CD4-positive, alpha-beta T cell treated with Interleukin-17A for 1 hour (primary cell): ENCODE measurements at places on chromosomes 5 and 9.

DNA sequence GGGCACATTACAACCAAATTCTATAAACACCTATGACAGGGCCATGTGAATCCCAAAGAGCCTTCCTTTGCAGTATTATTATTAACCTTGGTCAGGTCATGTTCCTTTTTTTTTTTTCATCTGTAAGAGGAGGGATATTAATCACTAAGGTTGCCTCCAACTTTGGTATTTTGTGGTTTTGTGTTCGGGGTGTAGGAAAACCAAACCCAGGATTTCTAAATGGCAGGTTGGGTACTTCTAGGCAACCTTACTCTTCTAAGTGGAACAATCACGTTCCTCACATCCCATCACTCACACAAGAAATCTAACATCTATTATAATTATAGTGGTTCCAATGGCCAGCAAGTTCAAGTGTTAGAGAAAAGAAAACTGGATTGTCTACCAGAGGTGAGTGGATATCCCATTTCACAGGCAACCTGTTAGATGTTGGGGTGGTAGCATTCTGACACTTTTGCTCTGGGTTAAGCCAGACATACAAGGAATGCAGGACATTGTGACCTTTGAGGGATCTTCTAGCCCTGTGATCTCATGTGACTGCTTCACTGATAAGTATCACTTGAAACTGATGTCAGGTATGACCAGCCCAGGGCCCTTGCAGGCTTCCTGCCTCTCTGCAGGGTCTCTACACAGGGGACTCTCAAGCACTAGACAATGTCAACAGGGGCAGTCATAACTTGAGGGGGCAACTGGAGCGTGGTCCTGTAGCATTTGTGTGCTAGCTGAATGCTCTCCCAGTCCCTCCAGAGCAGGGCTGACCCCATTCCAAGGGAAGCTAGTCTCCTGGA lies 126.2 kb upstream of the VLDLR start:
- no peak for DNase-seq

- DNase-seq: no peak
These were observed 138.8 kb downstream of the PIK3R1 start for GRCh38 chr5:68354315-68354714.

- no peak for DNase-seq
These were observed 179.7 kb upstream of the ISL1 start for GRCh38 chr5:51203598-51203997.

- no peak for DNase-seq
These were observed 236.6 kb downstream of the GADD45G start for GRCh38 chr9:89841456-89841855.

DNA sequence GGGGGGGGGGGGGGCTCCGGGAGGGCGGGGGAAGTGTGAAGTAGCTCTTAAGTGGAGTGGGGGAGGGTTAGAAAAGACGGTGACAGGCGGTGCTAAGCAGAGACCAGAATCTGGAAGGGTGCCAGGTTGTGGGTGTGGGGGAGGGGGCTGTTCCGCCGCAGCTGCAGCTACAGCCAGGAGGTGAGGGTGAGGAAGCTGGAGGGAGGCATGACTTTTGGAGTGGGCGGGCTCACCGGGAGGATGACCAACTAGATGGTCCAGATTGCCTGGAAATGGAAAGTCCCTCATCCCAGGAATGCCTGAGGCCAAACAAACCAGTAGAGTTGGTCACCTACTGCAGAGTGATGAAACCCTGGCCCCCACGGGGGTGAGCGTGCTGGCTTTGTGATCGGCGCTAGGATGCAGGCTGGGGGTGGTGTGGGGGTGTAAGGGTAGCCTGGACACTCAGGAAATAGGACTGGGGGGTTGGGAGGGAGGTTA lies 158.1 kb upstream of the SHB start:
- peak; percentile 73 for DNase-seq

GRCh38 chr5:24817966-24818365 lies 173.2 kb upstream of the CDH10 start:
- DNase-seq: no peak

- DNase-seq: no peak
These were observed 99.4 kb upstream of the CTNND2 start for GRCh38 chr5:12003680-12004079.

DNA sequence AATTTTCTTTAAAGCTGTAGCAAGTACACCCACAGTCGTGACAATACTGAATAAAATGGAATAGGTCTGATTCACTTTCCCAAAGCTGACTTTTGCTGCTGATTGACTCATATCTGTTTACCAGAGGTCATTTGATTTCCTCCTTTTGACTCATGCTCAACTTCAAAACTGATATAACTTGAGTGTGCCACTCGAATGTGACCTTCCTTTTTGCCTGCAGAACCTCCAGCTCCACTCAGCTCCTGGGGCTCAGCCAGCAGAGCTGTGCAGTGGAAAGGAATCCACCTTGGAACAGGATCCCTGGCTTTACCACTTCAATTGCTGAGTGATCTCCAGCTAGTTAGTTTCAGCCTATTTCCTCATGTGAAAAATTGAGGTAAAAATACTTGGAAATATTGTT lies 84.1 kb downstream of the FEM1C start:
- DNase-seq: no peak

DNA sequence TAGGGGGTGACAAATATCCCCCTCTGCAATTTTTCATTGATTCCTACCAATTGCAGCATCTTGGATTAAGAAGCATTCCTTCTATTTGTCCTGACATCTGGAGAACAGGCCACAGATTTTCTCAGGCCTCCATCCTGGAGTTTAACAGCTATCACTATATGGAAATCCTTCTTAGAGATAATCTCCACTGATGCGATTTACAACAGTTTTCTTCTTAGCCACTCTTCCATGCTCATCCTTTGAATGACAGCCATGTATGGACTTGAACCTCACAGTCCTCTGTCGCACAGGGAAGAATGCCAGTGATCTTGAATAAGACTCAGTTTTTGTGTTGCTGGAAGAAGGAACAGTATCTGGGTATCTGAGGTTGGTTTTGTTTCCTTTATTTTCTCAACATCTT lies 73.2 kb downstream of the PGM5 start:
- DNase-seq: no peak

DNA sequence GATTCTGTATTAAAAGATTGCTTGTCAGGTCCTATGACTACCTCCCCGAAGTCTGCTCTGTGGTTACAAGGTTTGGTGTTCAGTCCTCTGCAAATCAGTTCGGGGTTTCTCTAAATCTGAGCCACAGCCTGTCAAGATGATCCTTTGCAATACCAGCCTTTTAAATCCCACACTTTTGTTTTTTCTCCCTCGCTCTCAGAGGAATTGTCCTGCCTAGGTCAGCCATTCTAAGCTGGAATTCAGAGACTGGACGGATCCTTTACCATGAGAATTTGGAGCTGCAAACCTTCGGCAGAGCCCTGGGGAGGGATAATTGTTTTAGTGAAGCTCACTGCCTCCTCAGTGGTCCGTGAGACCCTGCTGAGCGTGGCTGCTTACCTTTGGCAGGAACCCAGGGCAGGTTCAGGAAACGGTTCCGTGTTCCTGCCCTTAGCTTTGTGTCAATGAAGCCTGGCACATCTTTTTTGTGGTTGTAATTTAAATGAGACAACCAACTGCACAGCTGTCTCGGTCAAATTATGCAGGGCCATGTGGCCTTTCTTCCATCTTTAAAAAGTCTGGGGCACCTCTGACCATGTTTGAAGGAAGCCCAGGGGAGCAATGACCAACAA lies 47.2 kb downstream of the EBF1 start:
- no peak for DNase-seq

DNA sequence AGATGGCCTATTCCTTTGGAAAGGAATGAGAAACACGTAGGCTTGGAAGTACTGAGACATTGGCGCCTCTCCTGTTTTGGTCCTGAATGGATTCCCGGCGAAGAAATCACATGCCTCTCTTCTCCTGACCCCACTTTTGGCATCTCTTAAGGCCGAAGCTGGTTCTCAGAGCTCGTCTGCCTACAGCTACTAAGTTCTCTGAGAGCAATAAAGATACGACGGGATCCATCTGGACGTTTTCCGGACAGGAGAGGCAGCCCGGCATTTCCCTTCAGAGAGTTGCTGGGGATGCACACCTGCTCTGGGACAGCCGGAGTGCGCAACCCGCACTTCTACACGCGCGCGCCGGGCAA lies 336.8 kb upstream of the PUM3 start:
- no peak for DNase-seq

DNA sequence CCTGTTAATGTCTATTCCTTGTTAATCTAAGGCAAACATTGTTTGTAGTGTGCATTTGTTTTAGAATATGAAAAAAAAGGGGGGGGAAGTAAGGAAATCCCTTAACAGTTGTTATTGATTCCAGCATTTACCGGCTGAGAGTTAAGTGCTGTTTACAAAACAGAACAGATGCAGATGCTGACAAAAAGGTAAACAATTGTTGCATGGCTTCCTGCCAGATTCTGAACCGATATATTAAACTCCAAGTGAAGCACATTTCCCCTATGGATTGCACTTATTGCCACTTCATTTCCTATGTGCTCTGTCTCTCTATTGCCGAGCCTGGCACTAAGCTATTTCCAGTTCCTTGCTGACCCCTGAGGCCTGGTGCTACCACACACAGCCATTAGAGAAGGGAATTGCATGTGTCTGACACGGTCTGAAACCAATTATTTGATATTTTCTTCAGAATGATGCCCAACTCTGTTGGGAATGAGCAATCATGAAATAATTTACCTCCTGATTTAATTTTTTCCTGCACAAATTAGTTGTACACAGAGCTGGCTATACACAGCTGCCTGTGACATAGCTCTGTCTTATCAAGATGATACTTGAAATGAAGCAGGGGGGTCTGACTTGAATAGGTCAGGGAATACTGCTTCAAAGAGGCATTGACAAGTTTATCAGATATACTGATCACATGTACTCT lies 109.8 kb downstream of the KIAA0825 start:
- no peak for DNase-seq

- peak; percentile 16 for DNase-seq
These were observed 117.8 kb upstream of the SARDH start for GRCh38 chr9:133855802-133856521.

GRCh38 chr9:563200-563599 lies 278.3 kb upstream of the DMRT1 start:
- DNase-seq: no peak

GRCh38 chr5:173759691-173760090 lies 128.5 kb upstream of the CPEB4 start:
- no peak for DNase-seq

DNA sequence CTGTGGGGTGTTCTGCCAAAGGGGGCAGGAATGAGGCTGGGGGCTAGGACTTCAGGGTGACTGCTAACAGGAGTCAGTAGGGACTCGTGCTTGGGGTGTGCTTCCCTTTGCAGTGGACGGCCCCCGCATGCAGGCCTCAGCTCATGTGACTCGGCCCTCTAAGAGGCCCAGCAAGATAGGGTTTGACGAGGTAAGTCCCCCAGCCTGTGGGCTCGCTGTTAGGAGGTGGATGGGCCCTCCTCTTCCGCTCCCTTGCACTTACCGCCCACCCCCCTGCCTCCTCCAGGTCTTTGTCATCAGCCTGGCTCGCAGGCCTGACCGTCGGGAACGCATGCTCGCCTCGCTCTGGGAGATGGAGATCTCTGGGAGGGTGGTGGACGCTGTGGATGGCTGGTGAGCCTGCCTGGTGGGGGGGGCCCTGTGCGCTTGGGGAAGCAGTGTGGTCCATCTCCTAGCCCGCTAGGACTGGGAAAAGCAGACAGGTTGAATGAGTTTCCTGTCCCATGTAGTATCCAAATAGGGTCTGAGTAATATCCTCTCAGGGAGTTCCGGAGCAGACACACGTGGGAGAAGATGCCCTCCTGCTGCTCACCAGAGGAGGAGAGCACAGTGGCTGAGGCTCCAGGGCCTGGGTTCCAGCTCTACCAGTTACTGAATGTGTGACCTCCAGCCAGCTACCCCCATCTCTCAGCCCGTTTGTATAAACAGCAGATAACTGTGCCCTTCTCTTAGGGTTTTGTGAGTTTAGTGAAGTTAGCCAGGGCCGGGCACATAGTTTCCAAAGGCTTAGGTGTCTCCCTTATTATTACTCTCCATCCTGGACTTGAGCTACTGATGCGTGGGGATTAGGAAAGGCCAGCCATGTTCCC lies 8.2 kb downstream of the CERCAM start:
- no peak for DNase-seq

GRCh38 chr9:104984948-104985347 lies 57.0 kb upstream of the ABCA1 start:
- no peak for DNase-seq

- no peak for DNase-seq
These were observed 49.6 kb downstream of the DOCK8 start for GRCh38 chr9:264231-264630.

DNA sequence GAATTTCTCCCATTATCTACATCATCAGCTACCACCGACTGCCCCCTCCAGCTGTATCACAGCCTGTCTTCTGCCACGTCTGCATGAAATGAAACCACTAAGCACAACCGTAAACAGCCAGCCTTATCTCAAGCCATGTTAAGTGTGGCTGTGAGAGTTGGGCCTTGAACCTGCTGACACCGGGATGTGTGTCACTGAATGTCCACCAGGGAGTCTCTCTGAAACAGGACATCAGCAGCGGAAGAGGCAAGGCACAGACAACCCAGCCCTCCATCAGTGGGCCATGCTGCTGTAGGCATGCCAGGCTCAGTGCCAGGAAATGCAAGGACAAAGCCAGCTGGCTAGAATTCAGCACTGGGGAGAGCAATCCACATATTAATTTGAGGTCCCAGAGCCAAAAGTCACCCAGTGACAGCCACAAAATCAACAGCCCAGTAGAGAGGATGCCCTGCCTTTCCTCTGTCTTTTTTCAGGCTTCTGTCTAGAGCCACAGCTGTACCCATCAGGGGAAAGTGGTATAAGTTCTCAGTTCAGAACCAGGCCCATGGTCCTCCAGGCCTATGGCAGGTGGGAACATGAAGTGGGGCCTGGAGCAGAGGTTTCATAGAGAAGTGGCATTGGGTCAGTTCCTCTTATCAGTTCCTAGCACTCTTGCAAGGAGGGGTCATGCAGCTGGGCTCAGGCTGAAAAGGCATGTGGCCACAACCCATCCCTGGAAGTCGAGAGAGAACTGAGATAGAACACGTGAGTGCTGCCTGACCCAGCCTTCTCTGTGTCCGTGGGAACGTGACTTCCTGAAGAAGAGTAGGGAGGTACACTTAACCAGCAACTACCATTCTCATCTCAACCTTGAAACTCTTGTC lies 199.4 kb downstream of the ESM1 start:
- DNase-seq: peak; percentile 24

- no peak for DNase-seq
These were observed 1051.3 kb upstream of the DMAC1 start for GRCh38 chr9:8850914-8851313.

GRCh38 chr9:136171009-136171800 lies 33.7 kb downstream of the LHX3 start:
- DNase-seq: no peak

GRCh38 chr5:17022296-17022695 lies 86.2 kb upstream of the MYO10 start:
- no peak for DNase-seq
